ENCODE measurements at places on chromosomes 3 and 15.

GRCh38 chr3:134249935-134250716 is 533 bp downstream of the RYK start:
- DNase-seq, result peak; percentile 71

- DNase-seq, result no peak
Observed at GRCh38 chr3:158094235-158095110, 11.7 kb downstream of the SHOX2 start.

GRCh38 chr3:113275929-113276750 is 64.8 kb downstream of the BOC start:
- DNase-seq, result peak; percentile 68

GRCh38 chr3:187593451-187593850 is 76.7 kb downstream of the SST start:
- no peak for DNase-seq

DNA sequence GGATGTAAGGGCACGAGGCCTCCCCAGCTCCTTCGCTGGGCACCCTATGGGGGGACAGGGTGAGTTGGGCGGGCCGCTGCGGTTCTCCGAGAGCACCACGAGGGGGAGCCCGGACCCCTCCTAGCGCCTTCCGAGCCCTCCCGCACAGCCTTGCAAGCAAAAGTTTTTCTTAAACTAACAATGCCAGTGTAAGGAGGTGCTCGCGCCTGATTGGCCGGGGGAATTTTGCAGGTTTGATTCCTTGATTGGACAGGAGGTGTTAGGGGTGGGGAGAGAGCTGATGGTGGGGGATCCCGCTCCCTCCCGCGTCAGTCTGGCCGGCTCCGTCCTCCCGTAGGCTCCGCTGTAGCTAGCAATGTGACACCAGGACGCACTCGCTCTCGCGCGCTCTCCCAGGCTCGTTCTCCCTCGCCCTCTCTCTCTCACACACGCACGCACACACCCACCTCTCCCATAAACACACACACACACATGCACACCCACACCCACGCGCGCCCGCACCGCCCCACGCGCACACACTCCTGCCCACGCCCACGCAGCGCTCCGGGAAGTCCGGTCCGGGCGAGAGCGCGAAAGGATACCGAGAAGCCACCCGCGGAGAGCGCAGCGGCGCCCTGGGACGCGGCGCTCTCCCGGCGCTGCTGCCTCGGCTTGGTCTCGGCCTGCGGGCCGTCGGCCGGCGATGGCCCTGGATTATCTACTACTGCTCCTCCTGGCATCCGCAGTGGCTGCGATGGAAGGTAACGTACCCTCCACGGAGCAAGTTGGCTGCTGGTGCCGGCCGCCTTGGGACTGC is at the start of gene EPHB1:
EPHB1 (plus strand) TSS at position 311 of the 796 bp plus-strand sequence.
- peak; percentile 94 for DNase-seq
